A549 treated with ZK216348 at 1 μM for 4 hours (cell line): ENCODE measurements at places on chromosomes 12 and 14. TPM values are rescaled to one million over a fixed set of nuclear protein-coding genes. Genes with fewer than 3 reads are reported as not detected.

The CEBPE gene
- total RNA-seq = 0.12 TPM in 1 of 5 replicates, not detected in the others

The ARHGDIB gene
- 1.5 to 2.1 TPM (median 1.9 TPM) in 5 replicates for total RNA-seq

The SERPINA4 gene
- total RNA-seq = not detected in 5 replicates

The IQSEC3 gene
- total RNA-seq = not detected in 5 replicates

The MANSC4 gene
- not detected in 5 replicates for total RNA-seq

The ESR2 gene
- total RNA-seq = 0.06 to 0.08 TPM in 2 of 5 replicates, not detected in the others

The ALG10 gene
- total RNA-seq = 3.1 to 6.0 TPM (median 4.7 TPM) in 5 replicates

The ALKBH1 gene
- 13.3 to 15.4 TPM (median 15.0 TPM) in 5 replicates for total RNA-seq

The AGAP2 gene
- 0.08 to 0.48 TPM (median 0.12 TPM) in 5 replicates for total RNA-seq

The SLC6A13 gene
- total RNA-seq = 0.08 to 0.84 TPM (median 0.19 TPM) in 5 replicates

The FOXG1 gene
- 0.11 to 0.27 TPM (median 0.12 TPM) in 5 replicates for total RNA-seq

The KERA gene
- not detected in 5 replicates for total RNA-seq

The AICDA gene
- 0.12 to 0.31 TPM (median 0.22 TPM) in 4 of 5 replicates, not detected in the other for total RNA-seq

The NPFF gene
- total RNA-seq = not detected in 5 replicates

The ANKRD33 gene
- not detected in 5 replicates for total RNA-seq

The PMEL gene
- 0.38 to 1.3 TPM (median 0.74 TPM) in 5 replicates for total RNA-seq

The KIF26A gene
- 1.3 to 4.6 TPM (median 4.2 TPM) in 5 replicates for total RNA-seq

The DNAI7 gene
- total RNA-seq = 0.16 to 0.22 TPM (median 0.18 TPM) in 4 of 5 replicates, not detected in the other

The RFLNA gene
- total RNA-seq = 0.25 to 0.28 TPM in 2 of 5 replicates, not detected in the others

The PLEK2 gene
- total RNA-seq = 18.2 to 25.9 TPM (median 20.9 TPM) in 5 replicates

The FRMD6 gene
- total RNA-seq = 24.3 to 41.9 TPM (median 35.7 TPM) in 5 replicates

The ALDH1L2 gene
- 2.1 to 3.7 TPM (median 3.4 TPM) in 5 replicates for total RNA-seq

The LRP1-AS gene
- total RNA-seq = not detected in 5 replicates
